ENCODE measurements at places on chromosomes 12 and 14. TPM values are rescaled to one million over a fixed set of nuclear protein-coding genes. Genes with fewer than 3 reads are reported as not detected.

GRCh38 chr12:126480451-126480850 lies 1415.2 kb downstream of the AACS start:
- no peak for DNase-seq

DNA sequence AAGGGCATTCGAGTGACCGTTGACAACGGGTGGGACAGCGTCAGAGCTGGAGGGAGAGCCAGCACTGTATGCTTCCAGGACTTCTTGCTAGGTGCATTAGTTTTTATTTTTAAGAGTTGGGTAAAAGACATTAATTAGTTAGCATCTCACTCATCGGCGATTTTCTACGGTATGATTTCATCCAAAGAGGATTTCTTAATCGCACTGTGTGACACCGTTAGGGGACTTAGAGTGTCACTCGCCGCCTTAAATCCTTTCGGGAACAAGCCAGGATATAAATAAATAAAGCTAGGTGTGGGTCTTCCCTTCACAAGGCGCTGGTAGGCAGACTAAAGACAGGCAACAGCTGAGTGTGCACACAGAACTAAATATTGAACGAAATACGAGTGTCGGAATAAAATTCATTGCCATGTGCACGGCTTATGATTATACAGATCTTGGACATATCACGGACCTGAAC lies 869 bp upstream of the NOVA1 start:
- DNase-seq, result no peak

- DNase-seq, result no peak
Observed at GRCh38 chr14:23895480-23895879, 58.1 kb upstream of the DHRS4 start.

The KRT85 gene
- not detected for polyA plus RNA-seq

- DNase-seq, result no peak
Observed at GRCh38 chr14:55386037-55386808, 25.4 kb downstream of the ATG14 start.

GRCh38 chr12:24815114-24815423 lies 133.8 kb downstream of the BCAT1 start:
- no peak for DNase-seq

The ETFRF1 gene
- polyA plus RNA-seq, result 40.2 TPM

DNA sequence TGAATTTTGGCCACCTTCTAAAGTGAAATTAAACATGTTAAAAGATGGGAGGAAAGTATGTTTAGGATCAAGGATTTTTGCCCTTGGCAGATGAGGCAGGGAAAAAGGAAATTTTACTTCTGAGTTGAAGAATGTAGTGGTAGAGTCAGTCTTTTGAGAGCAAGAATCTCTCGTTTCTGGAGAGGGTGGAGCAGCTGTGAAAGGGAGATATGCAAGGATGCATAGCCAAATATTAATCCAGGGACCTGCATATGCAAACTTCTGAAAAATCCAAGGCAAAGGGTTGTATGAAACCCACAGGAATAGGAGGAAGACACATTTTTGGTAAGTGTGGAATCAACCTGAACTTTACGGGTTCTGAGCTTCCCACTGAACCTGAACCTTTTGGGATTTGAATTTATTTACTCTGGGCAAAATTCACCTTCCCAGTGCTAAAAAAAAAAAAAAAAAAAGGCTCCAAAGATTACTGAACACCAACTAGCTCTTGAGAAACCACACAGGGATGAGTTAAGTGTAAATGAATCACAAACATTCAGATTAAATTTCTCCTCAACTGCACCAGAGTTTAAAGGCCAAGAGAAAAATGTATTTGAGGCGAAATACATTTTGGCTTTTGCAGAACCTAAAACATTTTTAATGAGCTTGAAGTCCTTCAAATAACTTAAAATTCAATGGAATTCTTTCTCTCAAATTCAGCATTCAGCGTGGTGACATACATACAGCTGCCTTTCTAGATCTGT lies 187.1 kb upstream of the CDKN3 start:
- DNase-seq, result no peak

DNA sequence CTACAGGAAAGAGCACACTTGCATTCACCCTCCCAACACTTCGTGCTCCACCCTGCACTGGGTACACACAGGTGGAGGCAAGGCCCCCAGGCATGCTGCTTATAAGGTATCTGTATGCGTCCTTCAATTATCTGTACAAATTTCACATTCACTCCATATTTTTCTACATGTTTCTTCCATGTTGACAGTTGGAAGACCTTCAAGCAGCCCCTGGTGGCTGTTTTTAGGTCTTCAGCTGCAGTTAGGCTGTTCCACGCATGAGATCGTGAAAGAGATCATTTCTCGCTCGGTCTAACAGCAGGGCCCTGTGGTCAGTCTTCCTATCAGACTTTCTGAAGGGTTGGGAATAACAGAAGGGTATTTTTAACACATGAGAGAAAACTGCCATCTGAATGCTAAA lies 47.1 kb downstream of the PLXNC1 start:
- no peak for DNase-seq

DNA sequence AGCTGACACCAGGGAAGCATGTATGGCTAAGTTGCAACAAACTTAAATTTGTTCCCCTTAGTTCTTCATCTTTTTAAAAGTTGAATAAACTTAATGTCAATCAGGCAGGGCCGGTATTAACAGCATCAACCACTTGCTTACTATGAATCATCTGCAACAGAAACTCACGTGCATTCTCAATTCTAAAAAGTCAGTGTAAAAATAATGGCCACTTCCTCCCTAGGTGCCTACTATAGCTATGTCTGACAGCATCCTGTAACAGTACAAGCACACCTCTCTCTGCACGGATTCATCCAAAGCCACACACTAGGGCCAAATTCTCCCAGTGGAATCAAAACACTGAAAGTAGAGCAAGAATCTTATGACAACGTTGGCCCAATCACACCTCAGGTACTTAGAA lies 48.6 kb downstream of the PPP1R36 start:
- DNase-seq, result no peak

- DNase-seq, result peak; percentile 19
Observed at GRCh38 chr14:63345826-63346225, 27.1 kb upstream of the GPHB5 start.

DNA sequence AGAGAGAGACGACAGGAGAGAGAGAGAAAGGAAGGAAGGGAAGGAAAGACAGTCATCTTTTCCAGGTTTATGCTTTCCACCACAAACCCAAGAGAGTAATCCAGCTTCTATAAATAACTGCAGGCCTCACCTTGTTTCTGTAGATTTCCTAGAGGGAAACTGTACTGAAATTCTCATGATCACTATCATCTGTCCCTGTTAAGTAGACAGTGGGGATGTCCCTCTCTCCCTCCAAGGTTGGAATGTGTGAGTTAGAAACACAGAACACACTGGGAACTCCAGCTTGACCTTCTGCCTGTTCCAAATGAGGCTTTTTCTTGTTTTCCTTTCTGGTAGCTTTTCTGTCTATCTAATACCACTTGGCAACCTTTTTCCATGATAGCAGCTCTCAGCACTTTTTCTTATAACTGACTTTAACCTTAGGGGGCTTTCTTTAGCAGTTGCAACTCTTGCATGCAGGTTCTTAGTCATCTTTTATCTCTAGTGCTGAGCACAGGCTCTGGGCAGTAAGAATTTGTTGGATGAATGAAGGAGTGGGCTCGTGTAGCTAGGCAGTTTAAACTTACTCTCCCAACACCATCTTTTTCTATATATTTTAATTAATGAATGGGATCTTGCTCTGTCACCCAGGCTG lies 22.8 kb upstream of the FBXO33 start:
- no peak for DNase-seq

- DNase-seq, result no peak
Observed at GRCh38 chr12:79936670-79937069, 1.8 kb upstream of the PPP1R12A start.

DNA sequence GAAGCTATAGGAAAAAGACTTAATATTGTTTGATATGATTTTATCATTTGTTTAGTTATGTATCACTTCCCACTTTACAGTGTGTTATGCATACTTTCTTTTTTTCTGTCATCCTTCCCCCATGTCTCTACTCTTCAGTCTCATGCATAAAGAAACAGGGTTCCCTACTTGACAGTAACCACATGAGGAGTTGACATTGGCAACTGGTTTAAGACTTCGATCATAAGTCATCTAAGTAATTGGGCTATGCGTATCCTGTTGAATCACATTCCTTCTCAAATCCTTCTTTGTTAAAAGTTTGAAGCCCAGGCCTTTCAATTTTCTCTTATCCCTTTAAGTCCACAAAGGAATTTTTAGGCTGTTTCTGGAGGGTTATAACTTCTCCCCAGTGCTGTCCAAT lies 358.7 kb downstream of the RAD51B start:
- no peak for DNase-seq

DNA sequence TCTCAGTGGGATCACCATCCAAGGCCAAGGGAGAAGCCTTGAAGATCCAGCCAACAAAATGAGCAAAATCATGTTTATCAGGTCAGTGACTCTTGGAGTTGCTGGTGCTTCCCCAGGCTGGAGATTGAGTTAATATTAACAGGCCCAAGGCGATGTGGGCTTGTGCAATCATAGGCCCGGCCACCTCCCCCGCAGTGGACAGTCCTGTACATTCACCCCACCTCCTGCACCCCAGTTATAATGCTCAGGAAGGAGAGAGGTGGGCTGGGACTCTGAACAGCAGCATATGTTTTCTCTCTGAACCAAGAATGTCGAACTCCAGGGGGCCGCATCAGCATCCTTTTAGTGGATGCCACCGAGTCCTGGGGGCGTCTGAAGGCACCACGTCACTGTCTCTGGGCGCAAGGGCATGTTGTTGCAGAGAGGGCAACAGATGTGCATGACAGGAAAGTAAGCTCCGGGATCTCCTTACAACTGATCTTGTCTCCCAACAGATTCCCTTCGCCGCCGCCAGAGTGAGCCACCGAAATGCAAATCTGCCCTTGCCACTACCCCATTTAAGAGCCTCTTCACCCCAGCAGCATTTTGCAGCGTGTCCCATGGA lies 32.2 kb upstream of the SERPINA6 start:
- DNase-seq, result peak; percentile 12

The PLEKHG7 gene
- 1.3 TPM for polyA plus RNA-seq

The GPR65 gene
- polyA plus RNA-seq, result 0.34 TPM

The LRFN5 gene
- polyA plus RNA-seq, result 9.3 TPM

DNA sequence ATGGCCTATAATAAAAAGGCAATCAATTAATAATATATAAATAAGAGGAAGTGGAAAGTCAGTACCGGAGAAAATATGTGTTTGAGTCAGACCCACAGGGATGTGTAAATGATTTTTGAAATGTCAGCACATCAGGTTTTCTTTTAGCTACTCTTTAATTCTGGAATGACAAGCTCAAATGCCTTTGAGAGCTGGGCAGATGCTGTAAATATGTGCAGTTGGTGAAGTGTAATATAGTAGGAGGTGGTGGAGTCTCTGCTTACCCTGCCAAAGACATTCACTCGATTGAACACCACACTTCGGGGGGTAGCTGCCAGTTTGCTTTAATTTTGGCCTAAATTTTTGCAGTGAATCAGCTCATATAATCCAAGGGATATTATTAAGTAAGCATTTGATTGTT lies 93.0 kb downstream of the PLEKHA5 start:
- DNase-seq, result no peak

The TSHR gene
- polyA plus RNA-seq, result 0.12 TPM

DNA sequence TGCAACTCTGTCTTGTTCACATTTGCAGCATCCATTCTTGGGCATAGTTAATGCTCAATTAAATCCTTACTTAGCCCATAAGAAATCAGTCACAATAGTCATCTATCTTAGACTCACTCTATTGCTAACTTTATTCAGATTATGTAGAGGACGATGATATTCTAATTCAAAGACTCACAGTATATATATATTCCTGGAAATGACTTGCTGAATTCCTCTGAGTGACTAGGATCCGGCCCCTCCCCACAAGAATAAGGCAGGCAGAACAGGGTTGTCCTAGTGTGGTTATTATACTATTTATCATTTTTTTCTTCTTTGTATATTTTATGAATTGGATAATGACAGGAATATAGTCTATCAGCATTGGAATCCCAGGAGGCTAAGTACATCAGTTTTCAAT lies 275.1 kb downstream of the TMTC2 start:
- DNase-seq, result no peak

- DNase-seq, result no peak
Observed at GRCh38 chr12:54225666-54226065, 36.9 kb upstream of the SMUG1 start.

GRCh38 chr14:50089208-50089607 lies 27.2 kb downstream of the VCPKMT start:
- DNase-seq, result no peak

The AKAP6 gene
- polyA plus RNA-seq, result 2.2 TPM

GRCh38 chr14:93989939-93990338 lies 7.2 kb upstream of the CCDC197 start:
- DNase-seq, result no peak

DNA sequence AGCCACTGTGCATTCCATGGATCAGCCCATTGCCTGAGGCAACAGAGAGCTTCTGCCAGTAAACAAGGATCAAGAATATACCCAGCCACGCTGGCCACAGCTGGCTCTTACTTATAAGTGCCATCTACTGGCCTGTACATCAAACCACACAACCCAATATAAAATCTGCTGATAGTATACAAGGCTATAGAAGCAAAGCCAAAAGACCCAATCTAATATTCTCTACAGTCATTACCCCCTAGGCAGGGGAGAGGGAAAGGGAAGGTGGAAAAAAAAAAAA lies 4.4 kb upstream of the FAM186B start:
- no peak for DNase-seq

DNA sequence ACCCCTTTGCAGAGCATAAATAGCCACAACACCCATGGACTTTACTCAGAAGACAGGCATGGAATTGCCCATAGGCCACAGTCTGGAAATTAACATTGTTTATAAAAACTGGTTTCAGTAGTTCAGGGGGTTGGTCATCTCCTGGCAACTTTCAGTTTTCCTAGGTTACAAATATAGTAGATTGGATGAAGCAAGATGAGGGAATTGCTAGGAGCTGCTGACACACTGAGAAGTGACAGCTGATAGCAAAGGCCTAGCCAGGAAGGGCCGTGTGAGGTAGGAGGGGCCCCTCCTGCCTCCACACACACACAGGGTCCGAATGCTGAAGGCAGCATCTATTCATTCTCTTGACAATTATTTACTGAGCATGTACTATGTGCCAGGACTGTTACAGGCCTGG lies 8.3 kb downstream of the GALNT16 start:
- no peak for DNase-seq

GRCh38 chr12:99002156-99002555 lies 357.1 kb downstream of the APAF1 start:
- DNase-seq, result no peak
